Melanocyte of skin (primary cell): ENCODE measurements at places on chromosomes 12 and 14. TPM values are rescaled to one million over a fixed set of nuclear protein-coding genes. Genes with fewer than 3 reads are reported as not detected.

CCDC175 gene
- not detected in 2 replicates for total RNA-seq

BEGAIN gene
- total RNA-seq: 0.69 and 4.0 TPM in 2 replicates

DBX2 gene
- total RNA-seq: not detected in 2 replicates

GNG2 gene
- 47.8 and 90.9 TPM in 2 replicates for total RNA-seq

ZBTB42 gene
- total RNA-seq: 3.4 and 8.0 TPM in 2 replicates

OTOGL gene
- total RNA-seq: 0.36 TPM in 1 of 2 replicates, not detected in the other

TSPAN11 gene
- total RNA-seq: 0.34 and 1.1 TPM in 2 replicates
